ENCODE measurements at places on chromosomes 11 and 22.
A peak's percentile ranks its signal among the peaks of the same experiment; 100 is the strongest.

DNA sequence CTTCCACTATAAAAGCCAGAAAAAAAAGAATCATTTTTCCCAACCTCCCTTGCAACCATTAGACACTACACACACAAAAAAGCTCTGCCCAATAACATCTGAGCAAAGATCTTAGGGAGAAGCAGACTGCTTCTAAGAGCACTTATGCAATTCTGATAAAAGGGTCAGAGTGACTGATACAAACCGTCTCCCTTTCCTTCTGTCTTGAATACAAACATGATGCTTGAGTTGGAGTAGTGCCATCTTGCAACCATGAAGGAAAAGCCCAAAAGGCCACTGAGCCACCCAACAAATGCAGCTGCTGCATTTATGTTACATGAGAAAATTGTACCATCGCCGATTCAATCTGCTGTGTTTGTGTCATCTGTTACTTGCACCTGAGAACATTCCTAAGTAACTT is 47.6 kb upstream of the EED start:
- no peak for DNase-seq

- DNase-seq = no peak
These were observed 1.2 kb downstream of the CPT1B start for GRCh38 chr22:50576806-50577696.

- no peak for DNase-seq
These were observed 29.8 kb upstream of the ASPHD2 start for GRCh38 chr22:26399289-26399688.

- DNase-seq = no peak
These were observed 15.0 kb downstream of the USH1C start for GRCh38 chr11:17528906-17529843.

DNA sequence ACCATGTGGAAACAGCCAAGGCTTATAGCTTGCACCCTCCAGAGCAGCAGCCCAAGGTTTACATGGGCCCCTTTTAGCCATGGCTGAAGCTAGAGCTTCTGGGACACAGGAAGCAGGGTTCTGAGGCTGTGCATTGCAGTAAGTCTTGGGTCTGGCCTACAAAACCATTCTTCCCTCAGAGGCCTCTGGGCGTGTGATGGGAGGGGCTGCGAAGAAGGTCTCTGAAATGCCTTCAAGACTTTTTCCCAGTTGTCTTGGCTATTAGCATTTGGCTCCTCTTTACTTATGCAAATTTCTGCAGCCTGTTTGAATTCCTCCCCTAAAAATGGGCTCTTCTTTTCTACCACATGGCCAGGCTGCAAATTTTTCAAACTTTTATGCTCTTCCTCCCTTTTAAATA is 109.5 kb downstream of the BBOX1 start:
- DNase-seq = no peak

DNA sequence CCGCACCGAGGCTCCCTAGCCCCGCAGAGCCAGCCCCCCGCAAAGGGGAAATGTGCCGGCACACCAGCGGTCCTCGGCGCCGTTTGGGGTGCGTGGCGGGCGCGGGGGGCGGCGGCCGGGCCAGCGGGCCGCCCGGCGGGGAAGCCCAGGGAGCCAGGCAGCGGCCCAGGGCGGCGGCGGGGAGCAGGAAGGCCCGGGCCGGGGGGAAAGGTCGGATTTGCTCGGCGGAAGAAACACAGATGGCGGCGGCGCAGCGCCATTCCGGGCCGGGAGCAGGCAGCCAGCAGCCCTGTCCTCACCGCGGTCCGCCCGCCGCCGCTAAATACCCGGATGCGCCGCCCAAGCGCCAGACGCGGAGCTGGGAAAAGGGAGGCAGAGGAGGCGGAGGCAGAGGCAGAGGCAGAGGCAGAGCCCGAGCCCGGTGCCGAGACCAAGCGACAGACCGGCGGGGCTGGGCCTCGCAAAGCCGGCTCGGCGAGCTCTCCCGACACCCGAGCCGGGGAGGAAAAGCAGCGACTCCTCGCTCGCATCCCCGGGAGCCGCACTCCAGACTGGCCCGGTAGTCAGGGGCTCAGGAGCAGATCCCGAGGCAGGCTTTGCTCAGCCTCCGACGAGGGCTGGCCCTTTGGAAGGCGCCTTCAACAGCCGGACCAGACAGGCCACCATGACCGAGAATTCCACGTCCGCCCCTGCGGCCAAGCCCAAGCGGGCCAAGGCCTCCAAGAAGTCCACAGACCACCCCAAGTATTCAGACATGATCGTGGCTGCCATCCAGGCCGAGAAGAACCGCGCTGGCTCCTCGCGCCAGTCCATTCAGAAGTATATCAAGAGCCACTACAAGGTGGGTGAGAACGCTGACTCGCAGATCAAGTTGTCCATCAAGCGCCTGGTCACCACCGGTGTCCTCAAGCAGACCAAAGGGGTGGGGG is 2.6 kb upstream of the GCAT start:
- DNase-seq = no peak

DNA sequence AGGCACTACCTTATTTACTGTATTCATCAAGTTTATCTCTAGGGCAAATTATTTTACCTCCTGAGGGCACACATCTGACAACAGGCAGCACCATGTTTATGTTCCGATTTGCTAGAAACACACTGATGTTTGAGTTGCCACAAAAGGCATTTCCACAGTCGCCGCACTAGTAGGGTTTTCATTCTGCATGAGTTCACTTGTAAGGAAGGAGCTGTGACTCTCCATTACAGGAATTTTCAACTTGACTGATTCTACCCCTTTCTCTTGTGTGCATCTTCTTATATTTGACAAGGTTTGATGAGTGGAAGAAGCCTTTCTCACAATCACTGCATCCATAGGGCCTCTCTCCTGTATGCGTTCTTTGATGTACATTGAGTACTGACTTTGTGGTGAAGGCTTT is 455.9 kb upstream of the CNTN5 start:
- DNase-seq = no peak

DNA sequence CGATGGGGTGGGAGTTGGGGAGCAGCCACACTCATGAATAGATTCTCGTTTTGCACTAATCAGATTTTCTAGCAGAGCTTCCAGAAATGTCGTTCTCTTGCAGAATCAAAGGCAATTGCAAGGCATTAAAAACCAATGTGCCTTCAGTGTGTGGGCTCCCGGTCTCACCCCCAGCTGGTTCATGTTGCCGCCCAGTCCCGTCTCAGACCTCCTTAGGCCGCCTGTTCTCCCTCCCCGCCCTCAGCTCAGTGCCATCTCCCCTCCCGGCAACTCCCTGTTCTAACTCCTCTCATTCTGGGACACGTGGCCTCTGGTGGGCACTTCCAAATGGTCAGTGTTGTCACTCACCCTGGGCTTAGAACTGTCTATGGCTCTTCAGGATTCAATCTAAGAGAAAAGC is 42.5 kb upstream of the SMIM38 start:
- DNase-seq = no peak

GRCh38 chr11:72676861-72677341 is 2.7 kb upstream of the PDE2A start:
- peak; percentile 70 for DNase-seq

DNA sequence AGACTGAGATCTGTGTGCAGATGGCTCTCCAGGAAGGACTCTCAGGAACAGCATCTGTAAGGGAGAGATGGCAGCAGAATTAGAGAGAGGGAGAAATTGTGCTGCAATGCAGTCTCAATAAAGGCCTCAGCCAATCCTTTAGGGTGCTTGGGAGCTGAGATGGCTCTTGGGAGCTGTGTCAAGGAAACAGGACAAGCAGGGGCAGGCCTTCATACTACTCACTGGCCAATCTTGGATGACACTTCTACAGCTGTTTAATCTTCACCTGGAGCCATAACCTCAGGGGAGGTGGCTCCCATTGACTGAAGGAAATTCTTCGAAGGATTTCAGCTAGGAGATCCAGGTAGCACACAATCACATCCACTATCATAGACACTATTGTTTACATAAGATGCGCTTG is 10.0 kb downstream of the OR5B21 start:
- no peak for DNase-seq

GRCh38 chr22:46833228-46833627 is 70.8 kb downstream of the TBC1D22A start:
- DNase-seq = no peak

- no peak for DNase-seq
These were observed 7.5 kb downstream of the OR6M1 start for GRCh38 chr11:123798513-123799252.

DNA sequence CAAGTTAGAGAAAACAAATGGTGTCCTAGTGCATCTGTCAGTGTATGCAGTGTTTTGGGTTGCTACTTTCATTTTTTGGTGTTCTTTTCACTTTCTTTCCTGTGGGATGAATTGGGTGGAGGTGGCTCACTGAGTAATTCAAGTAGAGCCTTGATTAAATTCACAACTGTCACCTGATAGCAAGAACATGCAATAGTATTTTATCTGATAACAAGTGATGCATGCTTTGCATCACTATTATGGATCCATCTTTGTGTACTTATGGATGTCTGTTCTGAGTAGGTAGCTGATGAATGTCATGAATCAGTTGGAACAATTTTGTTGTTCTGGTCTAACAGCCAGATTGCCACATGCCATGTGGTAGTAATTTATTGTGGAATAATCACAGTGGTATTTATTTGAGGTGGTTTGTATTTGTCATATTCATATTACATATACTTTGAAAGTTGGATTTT is 87.5 kb downstream of the DDX10 start:
- no peak for DNase-seq

DNA sequence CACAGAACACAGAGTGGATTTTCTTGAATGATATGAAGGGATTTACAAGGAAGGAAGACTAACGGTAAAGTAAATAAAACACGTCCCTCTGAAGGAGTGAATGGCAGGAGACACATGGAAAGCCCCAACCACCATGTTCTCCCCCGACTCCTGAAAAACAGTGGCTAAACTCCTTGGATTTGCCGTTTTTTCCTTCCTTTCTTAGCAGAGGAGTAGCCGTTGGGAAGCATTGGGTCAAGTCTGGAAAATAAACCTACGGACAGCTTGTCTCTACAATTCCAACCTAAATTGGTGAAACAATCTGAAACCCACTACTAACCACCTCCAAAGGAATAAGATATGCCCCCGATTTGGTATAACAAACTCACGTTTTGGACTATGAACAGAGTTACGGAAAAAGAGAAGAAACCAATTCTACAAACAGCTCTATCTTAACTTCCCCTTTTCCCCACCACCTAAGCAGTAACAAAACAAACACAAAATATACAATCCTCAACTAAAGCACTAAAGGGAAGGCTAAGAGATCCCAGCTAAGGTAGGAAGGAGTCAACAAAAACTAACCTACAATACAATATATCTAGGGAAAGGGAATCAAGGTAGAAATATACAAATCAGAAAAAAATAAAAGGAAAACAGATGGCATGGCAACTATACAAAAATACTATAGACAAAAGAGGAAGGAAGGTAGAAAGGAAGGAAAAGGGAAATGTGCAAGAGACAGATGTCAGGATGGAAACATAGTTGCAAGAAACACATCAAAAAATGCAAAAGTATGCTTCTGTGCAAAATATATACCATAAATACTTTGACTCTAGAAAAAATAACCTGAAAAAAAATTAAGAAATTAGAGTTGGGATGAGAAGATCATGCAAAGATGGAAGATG is 43.8 kb upstream of the LYVE1 start:
- no peak for DNase-seq

- no peak for DNase-seq
These were observed 201.2 kb upstream of the E2F8 start for GRCh38 chr11:19441752-19442553.

- no peak for DNase-seq
These were observed 203.8 kb upstream of the TMEM45B start for GRCh38 chr11:129611661-129612446.

- DNase-seq = no peak
These were observed 132.7 kb upstream of the MTMR2 start for GRCh38 chr11:96056576-96056975.

DNA sequence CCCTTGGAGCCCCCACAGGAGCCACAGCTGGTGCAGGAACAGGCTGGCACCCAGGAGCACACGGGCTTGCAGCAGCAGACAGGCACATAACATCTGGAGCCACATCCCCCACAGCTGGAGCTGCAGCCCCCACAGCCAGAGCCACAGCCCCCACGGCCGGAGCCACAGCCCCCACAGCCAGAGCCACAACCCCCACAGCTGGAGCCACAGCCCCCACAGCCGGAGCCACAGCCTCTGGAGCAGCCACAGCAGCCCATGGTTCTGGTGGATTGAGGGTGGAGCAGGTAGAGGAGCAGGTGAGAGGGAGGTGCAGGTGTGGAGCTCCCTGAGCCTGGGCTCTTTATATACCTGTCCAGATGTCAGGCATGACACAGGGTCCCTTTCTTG is at the start of gene KRTAP5-2:
Gene KRTAP5-2 (minus strand): TSS at position 301 of the 387 bp plus-strand sequence. CDS start 44 bp downstream, at position 257.
- DNase-seq = no peak

GRCh38 chr11:11973361-11973800 is 35.0 kb downstream of the DKK3 start:
- no peak for DNase-seq

- DNase-seq = no peak
These were observed 47.0 kb upstream of the GALNT18 start for GRCh38 chr11:11668781-11669180.

DNA sequence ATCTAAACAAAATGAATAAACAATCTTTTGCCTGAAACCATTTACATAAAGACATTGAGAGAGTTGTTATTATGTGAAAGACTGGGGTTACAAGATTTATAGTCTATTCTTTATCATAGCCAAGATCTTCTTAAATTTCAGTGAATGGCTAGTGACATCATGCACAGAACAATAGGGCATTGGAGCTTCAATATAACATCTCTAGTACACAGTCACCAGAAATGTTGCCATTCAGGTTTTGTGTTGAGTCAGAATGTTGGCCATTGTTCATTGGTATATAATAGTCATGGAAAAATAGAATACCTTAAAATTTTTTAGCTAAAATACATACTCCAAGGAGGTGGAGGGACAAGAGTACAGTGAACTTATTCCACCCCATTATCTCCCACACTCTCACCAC is 44.3 kb downstream of the SLC5A12 start:
- DNase-seq = no peak

DNA sequence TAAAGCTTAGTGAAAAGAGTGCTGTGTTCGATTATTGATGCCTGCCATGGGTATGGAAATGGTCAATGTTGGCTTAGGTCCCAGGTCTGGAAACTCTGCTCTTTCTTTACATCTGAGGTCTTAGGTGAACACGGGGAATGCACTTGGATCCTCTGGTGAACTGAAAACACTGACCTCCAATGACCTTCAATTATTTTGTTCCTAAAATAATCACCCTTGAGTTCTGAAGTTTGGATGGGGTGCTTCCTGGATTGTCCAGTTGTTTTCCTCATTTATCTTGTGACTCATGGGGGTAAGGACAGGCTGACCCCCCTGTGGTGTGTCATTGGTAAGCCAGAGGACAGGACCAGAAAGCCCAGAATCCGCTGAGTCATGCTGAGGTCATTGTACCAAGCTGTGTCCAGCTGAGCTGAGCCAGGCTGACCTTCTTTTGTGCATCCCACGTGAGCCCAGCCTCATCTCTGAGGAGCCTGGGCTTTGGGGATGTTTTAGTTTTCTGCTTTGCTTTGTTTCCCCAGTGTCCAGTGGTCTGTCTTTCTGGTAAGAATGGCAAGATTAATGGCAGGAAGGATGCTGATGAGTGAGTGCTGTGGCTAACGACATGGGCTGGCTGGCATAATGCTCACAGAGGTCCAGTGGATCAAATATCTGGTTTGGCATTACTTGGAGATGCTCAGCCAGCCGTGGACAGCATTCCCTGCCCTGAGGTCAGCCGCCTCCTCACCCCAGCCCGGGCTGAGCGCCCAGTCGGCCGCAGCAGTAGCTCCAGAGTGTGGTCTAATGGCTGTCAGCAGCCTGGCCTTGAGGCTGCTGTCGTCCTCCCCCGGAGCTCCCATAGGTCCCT is 35.6 kb downstream of the AMPD3 start:
- DNase-seq = no peak
